ENCODE measurements at places on chromosomes 13 and 19. TPM values are rescaled to one million over a fixed set of nuclear protein-coding genes. Genes with fewer than 3 reads are reported as not detected.
A peak's percentile ranks its signal among the peaks of the same experiment; 100 is the strongest.

GRCh38 chr19:45103156-45103507, 10.2 kb downstream of the PPP1R37 start:
- peaks cover 14% of the 10 kb centered on the region for H3K4me1 ChIP-seq
- no peaks in the 10 kb centered on the region for H3K36me3 ChIP-seq
- H3K27me3 ChIP-seq = no peaks in the 10 kb centered on the region
- no peak overlapping the region for H3K4me3 ChIP-seq

GRCh38 chr13:66171920-66172319, 1058.2 kb downstream of the PCDH9 start:
- no peak overlapping the region for H3K4me3 ChIP-seq
- no peaks in the 10 kb centered on the region for H3K4me1 ChIP-seq
- H3K27me3 ChIP-seq = no peaks in the 10 kb centered on the region
- DNase-seq = no peak
- no peak overlapping the region for H3K27ac ChIP-seq

GRCh38 chr13:70253411-70253810, 145.2 kb upstream of the KLHL1 start:
- no peak overlapping the region for H3K4me3 ChIP-seq
- no peaks in the 10 kb centered on the region for H3K27me3 ChIP-seq

- H3K4me3 ChIP-seq = no peak overlapping the region
- H3K36me3 ChIP-seq = no peaks in the 10 kb centered on the region
- H3K27me3 ChIP-seq = no peaks in the 10 kb centered on the region
- DNase-seq = no peak
- no peak overlapping the region for H3K27ac ChIP-seq
- peaks cover 17% of the 10 kb centered on the region for H3K4me1 ChIP-seq
These were observed 65.8 kb downstream of the FREM2 start for GRCh38 chr13:38752686-38753085.

GRCh38 chr13:50406831-50407230, 391.6 kb downstream of the KCNRG start:
- DNase-seq = no peak
- H3K27ac ChIP-seq = no peak overlapping the region
- H3K4me3 ChIP-seq = no peak overlapping the region
- peaks cover 18% of the 10 kb centered on the region for H3K4me1 ChIP-seq

DNA sequence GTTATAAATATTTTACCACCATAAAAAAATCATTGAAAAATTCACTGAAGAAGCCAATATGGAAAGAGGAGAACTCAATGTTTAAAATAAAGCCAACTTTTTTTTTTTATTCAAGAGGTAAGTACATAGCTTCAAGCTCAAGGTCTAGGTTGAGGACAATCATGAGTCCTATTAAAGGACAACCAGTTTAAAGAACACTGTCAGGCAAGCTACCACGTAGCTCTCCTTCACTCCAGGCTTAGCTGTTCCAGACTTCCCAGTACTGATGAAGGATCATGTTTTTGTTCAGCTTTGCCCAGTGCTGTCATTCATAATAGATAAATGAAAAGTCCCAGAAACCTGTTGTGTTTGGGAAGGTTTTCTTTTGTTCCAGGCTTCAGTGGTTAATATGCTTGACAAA, 10.0 kb upstream of the MLNR start:
- no peak for DNase-seq
- no peaks in the 10 kb centered on the region for H3K4me1 ChIP-seq
- no peak overlapping the region for H3K4me3 ChIP-seq

GRCh38 chr13:32378012-32378411, 49.9 kb downstream of the N4BP2L1 start:
- no peaks in the 10 kb centered on the region for H3K36me3 ChIP-seq
- DNase-seq = peak; percentile 11
- no peak overlapping the region for H3K27ac ChIP-seq

DNA sequence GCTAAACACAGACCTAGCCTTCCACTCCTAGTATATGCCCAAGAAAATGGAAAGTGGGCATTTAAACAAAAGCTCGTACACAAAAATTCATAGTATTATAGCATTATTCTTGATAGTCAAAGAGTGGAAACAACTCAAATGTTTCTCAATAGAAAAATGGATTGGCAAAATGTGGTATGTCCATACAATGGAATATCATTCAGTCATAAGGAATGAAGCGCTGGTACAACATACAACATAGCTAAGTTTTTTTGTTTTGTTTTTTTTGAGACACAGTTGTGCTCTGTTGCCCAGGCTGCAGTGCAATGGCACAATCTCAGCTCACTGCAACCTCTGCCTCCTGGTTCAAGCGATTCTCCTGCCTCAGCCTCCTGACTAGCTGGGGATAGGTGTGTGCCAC, 11.9 kb downstream of the ZNF558 start:
- H3K36me3 ChIP-seq = no peaks in the 10 kb centered on the region
- DNase-seq = no peak

DNA sequence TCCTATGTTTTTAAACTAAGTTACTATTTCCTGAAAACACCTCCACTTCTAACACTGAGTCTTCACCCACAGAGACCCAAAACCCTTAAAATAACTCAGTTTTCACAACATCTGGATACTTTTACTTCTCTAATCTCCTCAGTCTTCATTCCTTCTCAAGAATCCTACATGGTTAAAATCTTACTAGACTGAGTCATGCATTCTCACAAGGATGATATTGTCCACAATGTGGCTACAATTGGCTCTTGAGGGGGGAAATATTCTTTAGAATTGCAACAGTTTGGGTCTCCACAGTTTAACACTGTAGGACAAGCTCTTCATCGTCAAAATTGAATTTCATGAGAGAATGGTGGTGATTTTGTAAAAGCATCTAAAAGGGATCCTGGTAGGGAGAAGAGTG, 397.1 kb downstream of the SLITRK5 start:
- no peaks in the 10 kb centered on the region for H3K27me3 ChIP-seq
- H3K27ac ChIP-seq = no peak overlapping the region
- H3K4me1 ChIP-seq = no peaks in the 10 kb centered on the region
- peak; percentile 1 for DNase-seq
- no peak overlapping the region for H3K4me3 ChIP-seq
- no peaks in the 10 kb centered on the region for H3K36me3 ChIP-seq

DNA sequence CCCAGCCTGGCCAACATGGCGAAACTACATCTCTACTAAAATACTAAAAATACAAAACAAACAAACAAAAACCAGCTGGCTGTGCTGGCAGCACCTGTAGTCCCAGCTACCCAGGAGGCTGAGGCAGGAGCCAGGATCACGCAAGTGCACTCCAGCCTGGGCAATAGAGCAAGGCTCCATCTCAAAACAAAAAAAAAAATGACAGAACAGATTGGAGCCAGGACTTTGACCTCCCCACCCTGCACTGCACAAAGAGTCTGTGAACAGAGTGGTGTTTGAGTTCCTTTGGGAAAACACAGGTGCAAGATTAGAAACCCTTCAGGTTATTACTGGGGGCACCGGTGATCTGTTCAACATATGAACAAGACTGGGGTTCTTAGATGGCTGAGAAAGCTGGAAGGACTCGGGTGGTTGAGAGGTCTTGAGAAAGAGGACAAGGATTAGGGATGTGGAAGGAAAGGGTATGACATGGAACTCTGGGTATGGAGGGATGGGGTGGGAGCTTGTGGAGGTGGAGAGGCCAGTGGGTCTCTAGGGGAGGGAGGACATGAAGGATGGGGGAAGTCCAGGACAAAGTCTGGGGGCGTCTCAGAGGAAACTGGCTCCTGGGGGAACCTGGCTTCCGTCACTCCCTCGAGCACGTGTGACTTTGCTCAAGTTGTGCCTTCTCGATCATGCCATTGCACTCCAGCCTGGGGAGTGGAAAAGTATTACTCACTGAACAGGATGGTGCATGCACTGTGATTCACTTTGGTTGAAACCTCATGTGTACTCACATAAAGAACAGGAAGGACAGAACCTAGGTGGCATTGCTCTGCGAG, 25.9 kb downstream of the RCN3 start:
- H3K4me1 ChIP-seq = peaks cover 9% of the 10 kb centered on the region
- no peak overlapping the region for H3K27ac ChIP-seq
- no peaks in the 10 kb centered on the region for H3K27me3 ChIP-seq
- no peak for DNase-seq
- peaks cover 9% of the 10 kb centered on the region for H3K36me3 ChIP-seq
- no peak overlapping the region for H3K4me3 ChIP-seq

GRCh38 chr19:40542202-40542859, 34.3 kb upstream of the SHKBP1 start:
- H3K27me3 ChIP-seq = peaks cover 3% of the 10 kb centered on the region
- no peak overlapping the region for H3K4me3 ChIP-seq
- no peaks in the 10 kb centered on the region for H3K4me1 ChIP-seq
- H3K36me3 ChIP-seq = no peaks in the 10 kb centered on the region
- DNase-seq = no peak

Gene ATP8B3
- total RNA-seq = 8.6 TPM

Gene HCST
- total RNA-seq = 2.5 TPM

Gene NLRP5
- not detected for total RNA-seq

Gene STXBP2
- total RNA-seq = 33.6 TPM

Gene CRB3
- total RNA-seq = 0.99 TPM

All from cardiac muscle cell (in vitro differentiated cells and primary cell).